Vagina (tissue), 2 donors: ENCODE measurements at places on chromosomes 7 and 10. TPM values are rescaled to one million over a fixed set of nuclear protein-coding genes. Genes with fewer than 3 reads are reported as not detected.

- no peak overlapping the region for H3K27ac ChIP-seq
- H3K4me3 ChIP-seq: no peak overlapping the region
- H3K36me3 ChIP-seq: no peaks in the 10 kb centered on the region
- peaks cover under 1% of the 10 kb centered on the region for H3K4me1 ChIP-seq
- no peak for DNase-seq
These were observed 29.0 kb downstream of the PDGFA start for GRCh38 chr7:490461-491291.

Gene CRHR2
- not detected for total RNA-seq

Gene ELMO1
- total RNA-seq: 74.4 TPM

DNA sequence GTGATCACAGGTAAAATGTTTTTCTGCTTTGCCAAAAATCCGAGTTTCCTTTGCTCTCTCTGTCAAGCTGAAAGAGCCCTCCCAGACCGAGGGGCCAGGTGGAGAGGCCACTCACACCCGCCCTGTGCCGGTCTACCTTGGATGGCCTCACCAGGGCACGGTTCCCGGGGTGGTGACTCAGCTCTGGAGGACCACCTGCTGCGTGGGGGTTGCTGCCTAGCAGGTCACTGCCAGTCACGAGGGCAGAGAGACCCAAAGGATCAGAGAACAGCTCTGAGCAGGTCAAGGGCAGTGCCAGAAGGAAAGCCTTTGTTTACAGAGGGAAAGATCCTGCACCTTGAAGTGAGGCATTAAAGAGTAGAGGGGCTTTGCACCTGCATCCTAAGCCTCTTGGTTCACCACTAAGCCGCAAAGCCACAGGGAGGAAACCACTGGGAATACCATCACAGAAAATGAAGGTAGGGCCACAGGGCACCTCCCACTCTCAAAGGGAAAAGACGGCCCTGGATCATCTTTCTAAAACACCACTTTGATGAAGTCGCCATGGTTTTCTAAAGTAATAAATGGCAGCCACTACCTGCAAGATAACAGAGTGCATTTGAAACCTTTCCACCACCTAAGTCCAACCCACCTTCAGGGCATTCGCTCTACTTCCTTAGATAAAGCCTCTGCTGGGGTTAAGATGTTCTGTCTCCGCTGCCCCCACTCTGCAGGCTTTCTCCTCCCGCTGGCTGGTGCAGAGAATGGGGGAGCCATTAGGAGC, 160.3 kb upstream of the KLF14 start:
- peaks cover 92% of the 10 kb centered on the region for H3K4me1 ChIP-seq
- no peaks in the 10 kb centered on the region for H3K27me3 ChIP-seq
- H3K27ac ChIP-seq: peak overlapping the region; percentile 86
- H3K4me3 ChIP-seq: no peak overlapping the region
- DNase-seq: peak; percentile 86

DNA sequence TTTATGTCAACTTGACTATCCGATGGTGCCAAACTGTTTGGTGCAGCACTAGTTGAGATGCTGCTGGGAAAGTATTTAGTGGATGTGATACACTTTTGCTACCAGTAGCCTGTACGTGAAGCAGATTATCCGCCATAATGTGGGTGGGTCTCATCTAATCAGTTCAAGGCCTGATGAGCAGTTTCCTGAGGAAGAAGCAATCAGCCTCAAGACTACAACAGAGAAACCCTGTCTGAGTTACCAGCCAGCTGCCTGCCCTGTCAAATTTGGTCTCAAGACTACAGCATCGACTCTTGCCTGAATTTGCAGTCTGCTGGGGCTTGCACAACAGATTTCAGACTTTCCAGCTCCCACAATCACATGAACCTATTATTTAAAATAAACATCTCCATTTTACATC, 10.9 kb upstream of the RBP3 start:
- no peaks in the 10 kb centered on the region for H3K36me3 ChIP-seq
- H3K27ac ChIP-seq: no peak overlapping the region
- no peaks in the 10 kb centered on the region for H3K4me1 ChIP-seq
- no peaks in the 10 kb centered on the region for H3K27me3 ChIP-seq
- no peak overlapping the region for H3K4me3 ChIP-seq
